HepG2 (cell line): ENCODE measurements at places on chromosomes 1 and 21.
A peak's percentile ranks its signal among the peaks of the same experiment; 100 is the strongest.

- no peak for DNase-seq
These were observed 72.7 kb upstream of the FAM20B start for GRCh38 chr1:178953034-178953433.

DNA sequence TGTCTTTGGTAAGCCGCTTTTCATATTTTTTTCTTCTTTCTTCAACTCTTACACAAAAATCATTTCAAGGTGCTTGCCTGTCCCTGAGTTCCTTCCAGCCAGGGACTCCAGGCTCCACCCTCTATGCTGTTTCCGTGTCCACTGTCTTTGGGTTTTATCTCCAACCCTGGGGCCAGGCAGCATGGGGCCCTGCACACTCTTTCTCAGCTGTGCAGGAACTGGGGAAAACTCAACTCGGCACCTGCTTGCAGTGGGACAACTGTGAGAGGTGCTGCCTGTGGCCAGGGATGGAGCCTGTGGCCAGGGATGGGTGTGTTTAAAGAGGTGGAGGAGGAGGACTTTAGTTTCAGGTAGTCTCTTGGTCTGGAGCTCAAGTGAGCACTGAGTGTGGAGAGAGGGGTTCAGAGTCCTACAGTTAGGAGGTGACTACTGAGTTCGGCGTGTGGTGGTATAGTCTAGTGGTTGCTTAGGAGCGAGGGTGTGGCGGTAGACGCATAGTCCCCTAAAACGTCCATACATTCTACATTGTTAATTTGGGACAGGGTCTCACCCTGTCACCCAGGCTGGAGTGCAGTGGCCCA lies 13.4 kb downstream of the TNFRSF8 start:
- DNase-seq, result no peak

DNA sequence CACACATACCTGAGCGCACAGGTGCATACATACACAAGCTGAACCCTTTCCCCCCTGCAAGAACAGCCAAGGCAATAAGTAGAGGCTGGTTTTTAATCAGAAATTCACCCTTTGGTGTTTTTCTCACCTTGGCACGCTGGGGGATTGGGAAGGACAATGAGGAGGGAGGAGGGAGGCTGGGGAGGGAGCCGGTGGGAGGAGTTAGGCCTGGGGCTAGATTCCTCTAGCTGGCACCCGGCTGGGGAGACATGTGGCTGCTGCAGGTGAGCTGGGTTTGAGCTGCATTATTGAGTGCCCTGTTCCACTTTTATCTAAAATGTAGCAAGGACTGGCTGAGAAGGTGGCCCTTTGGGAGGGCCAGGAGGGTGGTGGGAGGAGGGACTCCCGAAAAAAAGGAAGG lies 97.8 kb upstream of the CSF3R start:
- DNase-seq, result no peak

DNA sequence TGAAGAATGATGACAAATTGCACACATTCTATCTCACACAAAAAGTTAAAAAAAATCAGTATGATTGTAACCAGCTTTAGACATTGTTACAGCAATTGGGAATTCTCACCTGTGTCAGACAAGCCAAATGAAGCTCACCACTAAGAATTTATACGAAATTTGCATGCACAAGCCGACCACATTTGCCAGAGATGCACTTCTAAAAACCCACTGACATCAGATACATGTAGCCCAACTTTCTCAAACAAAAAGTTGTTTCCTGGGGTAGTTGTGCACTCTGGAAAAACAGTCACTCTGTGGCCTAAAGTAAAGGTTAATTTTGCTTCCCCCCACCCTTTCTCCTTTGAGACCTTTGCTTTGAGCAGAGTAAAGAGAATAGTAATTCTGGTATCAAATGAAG lies 67.9 kb upstream of the IL12RB2 start:
- DNase-seq, result no peak

- DNase-seq, result no peak
These were observed 87.2 kb downstream of the SPAG17 start for GRCh38 chr1:118097622-118098348.

GRCh38 chr1:224067207-224067606 lies 46.7 kb upstream of the FBXO28 start:
- no peak for DNase-seq

GRCh38 chr1:92831368-92831761 lies 475 bp upstream of the RPL5 start:
- no peak for DNase-seq

GRCh38 chr1:150559656-150560010 lies 10.4 kb downstream of the ADAMTSL4 start:
- DNase-seq, result no peak

- DNase-seq, result no peak
These were observed 25.4 kb upstream of the TENT5B start for GRCh38 chr1:27038020-27038419.

- peak; percentile 87 for DNase-seq
These were observed 1.1 kb upstream of the GUCA2A start for GRCh38 chr1:42165511-42166210.

DNA sequence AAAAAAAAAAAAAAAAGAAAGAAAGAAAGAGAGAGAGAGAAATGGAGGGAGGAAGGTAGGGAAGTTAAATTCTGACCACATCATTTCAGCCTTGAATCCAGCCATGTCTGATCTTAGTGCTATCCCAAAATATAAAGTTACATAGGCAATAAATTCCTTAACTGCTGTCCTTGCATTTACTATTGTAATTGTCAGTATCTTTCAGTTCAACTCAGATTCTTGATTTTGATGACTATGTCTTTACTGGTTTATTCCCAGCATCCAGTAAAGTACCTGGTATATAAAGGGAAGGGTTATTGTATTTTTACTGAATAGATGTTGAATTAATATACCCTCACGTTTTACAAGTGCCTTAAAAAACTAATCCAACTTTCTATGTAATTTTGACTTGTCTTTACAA lies 8.9 kb upstream of the COP1 start:
- no peak for DNase-seq

- DNase-seq, result peak; percentile 66
These were observed 61.7 kb downstream of the XCL2 start for GRCh38 chr1:168482106-168482505.

DNA sequence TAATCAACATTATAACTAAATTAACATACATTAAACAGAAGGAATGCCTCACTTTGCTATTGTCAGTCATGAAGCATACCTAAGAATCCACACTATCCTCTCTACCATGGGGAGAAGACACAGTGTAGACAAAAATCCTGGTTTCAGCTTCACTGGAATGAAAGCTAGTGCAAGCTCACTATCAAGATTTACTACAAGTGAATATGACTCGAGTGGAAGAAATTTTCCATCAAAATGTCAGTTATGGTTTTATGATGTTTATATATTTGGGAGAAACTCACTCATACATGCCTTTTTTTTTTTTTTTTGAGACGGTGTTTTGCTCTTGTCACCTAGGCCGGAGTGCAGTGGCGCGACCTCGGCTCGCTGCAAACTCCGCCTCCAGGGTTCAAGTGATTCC lies 424.3 kb downstream of the KCNT2 start:
- no peak for DNase-seq

GRCh38 chr1:232978815-232979214 lies 28.4 kb downstream of the NTPCR start:
- no peak for DNase-seq

DNA sequence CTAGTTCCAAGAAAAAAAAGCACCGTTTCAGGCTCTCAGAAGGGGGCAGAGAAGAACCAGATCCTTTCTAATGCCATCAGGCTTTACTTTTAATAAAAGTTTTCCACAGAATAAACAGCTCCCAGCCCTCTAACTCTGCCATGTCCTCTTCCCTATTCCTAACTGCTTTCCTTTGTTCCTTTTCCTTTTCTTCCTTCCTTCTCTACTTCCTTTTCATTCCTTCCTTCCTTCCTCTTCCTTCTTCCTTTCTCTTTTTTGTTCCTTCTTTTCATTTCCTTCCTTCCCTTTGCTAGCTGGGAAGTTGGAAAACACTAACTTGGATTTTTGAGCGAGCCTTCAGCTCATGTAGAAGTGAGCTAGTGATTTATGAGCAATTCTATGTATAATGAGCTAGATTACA lies 46.2 kb downstream of the KDM5B start:
- DNase-seq, result no peak

GRCh38 chr1:50148142-50148923 lies 39.6 kb downstream of the ELAVL4 start:
- no peak for DNase-seq

DNA sequence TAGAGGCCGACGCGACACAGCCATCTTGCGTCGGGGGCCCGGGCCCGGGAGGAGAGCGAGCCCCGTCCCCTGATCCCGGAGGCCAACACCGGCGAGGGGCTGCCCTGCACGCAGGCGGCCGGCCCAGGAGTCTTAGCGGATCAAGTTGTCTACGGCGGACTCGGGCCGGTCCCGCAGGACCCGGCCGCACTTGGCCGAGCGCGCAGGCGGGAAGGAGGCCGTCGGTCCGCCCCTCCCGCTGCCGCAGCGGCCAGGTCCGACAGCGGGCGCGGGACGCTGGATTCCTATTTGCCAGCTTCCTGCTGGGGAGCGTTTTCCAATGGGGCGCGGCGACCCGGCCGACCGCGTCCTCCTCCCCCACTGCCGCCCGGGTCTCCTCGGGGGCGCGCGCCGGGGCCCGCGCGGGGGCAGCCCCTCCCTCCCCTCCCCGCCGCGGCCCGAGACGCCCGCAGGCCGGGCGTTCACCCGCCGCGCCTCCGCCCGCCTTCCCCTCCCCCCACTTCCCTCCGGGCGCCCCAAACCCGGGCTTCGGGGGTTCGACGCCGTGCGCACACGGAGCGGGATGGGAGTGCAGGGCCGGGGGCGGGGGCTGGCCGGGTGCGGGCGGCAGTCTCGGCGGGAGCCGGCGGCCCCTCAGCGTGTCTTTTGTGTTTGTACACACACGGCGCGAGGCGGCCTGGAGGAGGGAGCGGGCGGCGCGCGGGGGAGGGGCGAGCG lies 517 bp upstream of the H3-3A start:
- peak; percentile 70 for DNase-seq

GRCh38 chr1:940107-941014 lies 16.6 kb downstream of the SAMD11 start:
- peak; percentile 27 for DNase-seq

- no peak for DNase-seq
These were observed 6.7 kb downstream of the KRTAP10-1 start for GRCh38 chr21:44533121-44533890.

- no peak for DNase-seq
These were observed 1.7 kb downstream of the COP1 start for GRCh38 chr1:176205332-176205914.

DNA sequence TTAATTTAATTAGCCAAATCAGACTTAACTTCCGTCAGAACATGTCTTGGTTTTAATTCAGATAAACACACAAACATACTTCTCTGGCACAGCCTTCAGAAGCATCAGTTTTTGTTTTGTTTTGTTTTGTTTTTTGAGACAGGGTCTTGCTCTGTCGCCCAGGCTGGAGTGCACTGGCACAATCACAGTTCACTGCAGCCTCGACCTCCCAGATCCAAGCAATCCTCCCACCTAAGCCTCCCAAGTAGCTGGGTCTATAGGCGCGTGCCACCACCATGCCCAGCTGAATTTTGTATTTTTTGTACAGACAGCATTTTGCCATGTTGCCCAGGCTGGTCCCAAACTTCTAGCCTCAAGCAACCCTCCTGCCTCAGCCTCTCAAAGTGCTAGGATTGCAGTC lies 34.7 kb downstream of the MDM4 start:
- DNase-seq, result no peak

GRCh38 chr1:156487862-156488261 lies 12.7 kb downstream of the MEF2D start:
- DNase-seq, result no peak

- DNase-seq, result no peak
These were observed 116.7 kb downstream of the XCL2 start for GRCh38 chr1:168427051-168427450.

DNA sequence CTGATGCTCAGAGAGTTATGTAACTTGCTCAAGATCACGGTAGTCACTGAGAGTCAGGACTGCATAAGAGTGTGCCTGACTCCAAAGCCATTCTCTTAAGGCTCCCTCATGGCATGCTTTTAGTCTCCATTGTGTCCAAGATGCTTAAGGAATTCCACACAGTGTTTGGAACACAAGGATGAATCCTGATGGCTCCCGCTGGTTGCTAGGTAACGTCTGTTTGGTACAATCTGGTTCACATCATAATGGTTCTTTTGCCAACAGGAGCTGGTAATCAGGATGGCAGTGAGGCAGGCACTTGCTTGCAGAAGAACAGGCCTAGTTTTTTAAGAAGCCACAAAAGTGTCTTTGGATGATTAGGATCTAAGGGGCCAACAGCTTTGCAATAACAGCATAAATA lies 436.5 kb upstream of the DAB1 start:
- DNase-seq, result no peak

DNA sequence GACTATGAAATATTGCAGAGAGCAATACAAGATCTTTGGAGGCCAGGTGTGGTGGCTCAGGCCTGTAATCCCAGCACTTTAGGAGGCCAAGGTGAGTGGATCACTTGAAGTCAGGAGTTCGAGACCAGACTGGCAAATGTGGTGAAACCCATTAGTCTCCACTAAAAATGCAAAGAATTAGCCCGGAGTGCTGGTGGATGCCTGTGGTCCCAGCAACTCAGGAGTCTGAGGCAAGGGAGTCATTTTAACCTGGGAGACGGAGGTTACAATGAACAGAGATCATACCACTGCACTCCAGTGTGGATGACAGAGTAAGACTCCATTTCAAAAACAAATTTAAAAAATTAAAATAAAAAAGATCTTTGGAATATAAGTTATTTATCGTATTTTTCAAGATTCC lies 76.6 kb downstream of the PRKAB2 start:
- DNase-seq, result no peak

GRCh38 chr1:204419064-204419403 lies 7.4 kb upstream of the PPP1R15B start:
- peak; percentile 20 for DNase-seq

- DNase-seq, result no peak
These were observed 3.3 kb upstream of the DSTYK start for GRCh38 chr1:205214756-205215155.

GRCh38 chr1:183498342-183498991 lies 26.2 kb downstream of the SMG7 start:
- no peak for DNase-seq

GRCh38 chr1:30952098-30952497 lies 43.5 kb upstream of the SDC3 start:
- DNase-seq, result peak; percentile 16

DNA sequence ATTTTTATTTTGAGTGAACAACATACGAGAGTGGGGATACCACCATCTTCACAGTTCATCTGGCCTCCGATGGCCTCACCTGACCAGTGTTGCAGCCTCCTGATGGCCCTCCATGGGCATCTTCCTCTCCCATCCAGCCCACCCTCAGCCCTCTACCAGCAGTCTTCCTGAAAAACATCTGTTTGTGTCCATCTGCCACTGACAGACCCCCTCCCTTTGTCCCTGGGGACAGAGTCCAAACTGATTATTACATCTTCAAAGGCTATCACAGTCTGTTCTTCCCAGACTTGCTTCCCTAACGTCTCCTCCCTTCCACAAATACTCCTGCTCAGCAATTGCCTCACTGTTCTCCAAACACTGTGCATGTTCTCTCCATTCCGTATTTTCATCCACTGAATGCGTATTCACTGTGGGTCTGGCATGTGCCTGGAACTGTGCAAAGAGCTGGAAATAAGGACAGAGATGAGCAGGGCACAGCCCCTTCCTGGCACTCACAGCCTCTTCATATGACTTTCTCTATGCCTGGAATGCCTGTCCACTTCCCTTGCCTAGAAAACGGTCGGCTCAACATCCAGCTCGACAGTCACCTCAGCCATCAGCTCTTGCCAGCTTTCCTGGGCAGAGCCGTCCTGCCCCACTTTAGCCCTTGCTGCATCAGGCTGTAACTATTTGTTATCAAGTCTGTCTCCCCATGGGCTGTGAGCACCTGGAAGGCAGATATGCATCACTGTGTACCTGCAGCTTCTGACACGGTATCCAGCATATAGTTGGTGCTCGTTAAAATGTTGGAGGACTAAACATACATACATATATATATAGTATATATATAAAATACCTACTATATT lies 8.3 kb upstream of the ATF3 start:
- no peak for DNase-seq
